ENCODE measurements at places on chromosomes 5 and 9.

DNA sequence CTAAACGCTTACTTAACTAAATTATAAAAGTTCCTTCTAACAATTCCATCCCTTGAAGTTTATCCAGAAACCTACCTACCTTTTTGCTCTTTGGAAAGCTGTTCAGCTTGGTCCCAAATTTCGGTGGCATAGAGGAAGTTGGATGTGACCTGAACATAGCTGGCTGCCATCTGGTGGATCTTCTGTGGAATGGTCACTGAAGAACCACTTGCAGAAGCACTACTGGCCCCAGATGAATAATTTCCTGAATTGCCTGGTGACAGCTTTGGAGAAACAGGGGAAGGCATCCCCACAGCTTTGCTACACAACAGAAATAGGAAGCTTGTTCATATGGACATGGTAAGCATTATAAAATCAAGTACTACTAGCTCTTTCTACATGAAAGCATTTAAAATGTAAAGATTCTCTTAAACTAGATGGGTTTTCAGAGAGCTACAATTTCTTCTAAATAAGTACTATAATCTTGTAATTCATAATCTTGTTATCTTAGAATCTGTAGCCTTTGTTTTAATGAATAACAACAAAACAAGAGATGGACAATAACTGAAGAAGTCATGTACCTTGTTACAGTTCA, 9.9 kb downstream of the LEAP2 start:
- no peak for DNase-seq

- DNase-seq: no peak
Observed at GRCh38 chr5:1204693-1205242, 3.4 kb downstream of the SLC6A19 start.

GRCh38 chr5:116009806-116010205, 22.5 kb upstream of the ARL14EPL start:
- DNase-seq: no peak

GRCh38 chr5:83496626-83497025, 25.1 kb downstream of the VCAN start:
- DNase-seq: no peak

DNA sequence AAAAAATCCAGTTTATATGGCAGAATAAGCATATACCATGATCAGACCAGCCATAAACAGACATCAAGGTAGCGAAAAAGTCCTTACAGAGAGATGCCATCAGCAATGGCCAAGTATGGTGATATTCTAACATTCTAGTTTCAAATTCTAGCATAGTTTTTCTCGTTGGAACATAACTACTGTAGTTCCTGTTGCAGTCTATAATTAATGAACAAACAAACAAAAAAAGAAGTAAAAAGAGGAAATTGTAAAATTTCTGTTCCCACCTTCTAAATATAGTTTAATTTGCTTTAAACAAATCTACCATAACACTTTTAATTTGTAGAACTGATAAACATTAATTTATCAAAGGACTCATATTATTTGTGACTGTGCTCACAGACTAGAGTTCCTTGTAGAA, 9.9 kb upstream of the CD180 start:
- no peak for DNase-seq

DNA sequence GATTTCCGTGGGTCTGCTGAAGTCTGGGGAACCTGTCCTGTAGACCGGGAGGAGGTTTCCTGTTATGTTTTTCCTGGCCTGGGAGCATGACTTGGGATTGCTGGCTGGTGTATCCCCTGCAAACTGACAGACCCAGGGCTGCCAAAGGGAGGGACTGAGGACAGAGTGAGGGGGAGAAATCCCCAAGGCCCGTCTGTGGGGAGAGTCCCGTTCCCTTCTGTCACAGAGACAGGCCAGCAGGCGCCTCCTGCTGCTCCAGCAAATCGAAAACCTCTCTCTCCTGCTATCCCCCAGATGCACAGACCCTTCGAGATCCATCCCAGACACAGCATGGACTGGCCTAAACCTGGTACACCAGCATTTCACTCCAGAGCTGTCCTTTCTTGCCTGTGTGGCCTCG, 56.2 kb upstream of the ALDH1B1 start:
- DNase-seq: no peak

- no peak for DNase-seq
Observed at GRCh38 chr5:133370036-133370831, 242.1 kb downstream of the FSTL4 start.

- no peak for DNase-seq
Observed at GRCh38 chr9:92008041-92008440, 58.0 kb upstream of the ROR2 start.

Data from stimulated activated naive CD4-positive, alpha-beta T cell treated with Interleukin-2 at 50 U/mL for 16 hours (primary cell).